B cell (primary cell): ENCODE measurements at places on chromosomes 2 and 18.

GRCh38 chr2:12543978-12544558 lies 172.7 kb upstream of the TRIB2 start:
- peak; percentile 35 for DNase-seq

- DNase-seq, result peak; percentile 10
Measured at GRCh38 chr2:69581774-69582581, 61.6 kb downstream of the AAK1 start.

DNA sequence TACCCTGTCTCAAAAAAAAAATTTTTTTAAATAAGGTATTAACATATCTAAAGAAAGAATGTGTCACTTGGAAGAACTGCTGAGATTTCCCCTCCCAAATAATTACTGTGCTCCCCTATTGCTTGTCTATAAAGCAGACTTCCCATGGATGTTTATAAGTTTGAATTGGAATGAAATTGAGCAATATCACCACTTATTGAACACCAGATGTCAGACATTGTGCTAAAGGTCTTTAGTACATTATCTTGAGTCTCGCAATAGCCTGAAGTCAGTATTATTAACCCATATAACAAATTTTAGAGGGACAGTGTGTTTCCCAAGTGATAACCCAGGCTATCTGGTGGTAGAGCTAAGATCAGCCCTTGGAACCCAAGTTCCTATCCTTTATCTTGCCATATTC lies 102.9 kb upstream of the MSH2 start:
- no peak for DNase-seq

DNA sequence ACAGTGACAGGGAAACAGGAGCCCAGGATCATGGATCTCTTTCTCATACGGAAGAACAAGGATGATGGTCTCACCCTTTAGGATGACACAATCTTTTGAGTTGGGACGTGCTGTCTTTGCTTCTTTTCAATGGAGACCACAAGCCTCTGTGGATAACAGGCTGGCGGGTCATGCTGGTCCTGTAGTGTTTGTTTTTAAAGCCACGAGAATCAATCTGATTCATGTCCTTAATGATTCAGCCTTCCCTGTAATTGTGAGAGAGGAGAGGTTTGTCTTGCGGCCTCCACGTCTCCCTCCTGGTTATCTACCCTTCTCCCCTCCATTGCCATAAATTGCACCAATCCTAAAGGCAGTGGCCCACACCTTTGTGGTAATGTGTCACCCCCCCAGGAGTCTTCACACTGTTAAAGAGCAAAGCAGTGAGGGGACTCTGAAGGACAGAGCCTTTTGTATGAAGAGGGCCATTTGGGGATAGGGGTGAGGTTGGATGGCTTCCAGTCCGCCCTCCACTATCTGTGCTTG lies 87.7 kb upstream of the TGFA start:
- no peak for DNase-seq

DNA sequence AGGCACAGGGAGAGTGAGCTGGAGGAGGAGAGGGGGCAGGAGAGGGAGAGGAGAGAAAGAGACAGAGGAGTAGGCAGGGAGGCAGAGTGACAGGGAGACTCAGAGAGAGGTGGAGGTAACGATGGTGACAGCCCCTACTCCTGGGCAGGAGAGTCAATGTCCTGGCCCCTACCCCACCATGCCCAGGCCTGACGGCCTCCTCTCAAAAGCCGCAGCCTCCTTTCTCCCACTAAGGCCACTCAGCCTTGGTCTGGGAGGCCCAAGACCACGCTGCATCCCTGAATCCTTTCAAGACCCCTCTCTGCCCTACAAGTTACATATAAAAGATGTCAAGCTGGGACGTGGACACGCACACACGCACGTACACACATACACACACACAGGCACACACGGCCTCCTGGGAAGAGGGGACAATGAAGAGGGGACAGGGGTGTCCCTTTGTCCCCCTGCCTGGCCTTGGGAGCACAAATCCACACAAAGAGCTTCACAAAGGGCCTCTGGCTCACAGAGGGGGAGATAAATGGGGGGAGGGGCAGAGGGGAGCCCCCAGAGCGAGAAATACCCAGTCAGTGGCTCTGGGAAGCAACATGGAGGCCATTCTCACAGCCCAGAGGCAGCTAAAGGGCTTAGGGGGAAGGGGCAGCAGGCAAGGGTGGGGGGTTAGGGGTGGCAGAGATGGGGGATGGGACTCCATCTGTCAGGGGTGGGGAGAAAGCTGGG lies 19.5 kb upstream of the TNS1 start:
- DNase-seq, result no peak
